ENCODE measurements at places on chromosomes 16 and 17. TPM values are rescaled to one million over a fixed set of nuclear protein-coding genes. Genes with fewer than 3 reads are reported as not detected.
A peak's percentile ranks its signal among the peaks of the same experiment; 100 is the strongest.

- no peak for DNase-seq
Observed at GRCh38 chr16:55138298-55138697, 185.7 kb upstream of the IRX6 start.

GRCh38 chr17:78665952-78666920, 89.0 kb upstream of the DNAH17 start:
- no peak for DNase-seq

DNA sequence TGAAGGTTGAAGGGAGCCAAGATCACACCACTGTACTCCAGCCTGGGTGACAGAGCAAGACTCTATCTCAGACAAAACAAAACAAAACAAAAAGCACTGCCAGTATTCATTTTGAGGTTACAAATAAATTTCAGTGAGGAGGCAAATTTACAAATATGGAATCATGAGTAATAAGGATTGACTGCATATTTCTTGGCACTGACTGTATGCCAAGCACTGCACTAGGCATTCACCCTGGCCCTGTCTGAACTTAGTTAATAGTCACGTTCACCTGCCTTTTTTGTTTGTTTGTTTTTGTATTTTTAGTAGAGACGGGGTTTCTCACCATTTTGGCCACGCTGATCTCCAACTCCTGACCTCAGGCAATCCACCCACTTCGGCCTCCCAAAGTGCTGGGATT, 5.1 kb downstream of the LDAF1 start:
- no peak for DNase-seq

DNA sequence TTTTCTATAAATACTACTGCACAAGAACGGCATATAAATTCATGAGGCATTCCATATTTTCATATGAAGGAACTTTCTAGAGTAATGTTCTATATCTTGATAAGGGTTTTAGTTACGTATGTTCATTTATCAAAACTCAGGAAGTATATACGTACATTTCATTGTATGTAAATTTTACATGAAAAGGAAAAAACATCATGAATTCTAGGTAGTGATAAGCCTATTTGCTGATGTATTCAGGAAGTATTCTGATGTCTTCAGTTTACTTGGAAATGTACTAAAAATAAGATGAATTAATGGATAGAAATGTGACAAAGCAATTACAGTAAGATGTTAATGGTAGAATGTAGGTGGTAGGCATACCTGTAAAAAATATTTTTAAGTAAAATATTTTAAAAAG, 4.7 kb downstream of the DGKE start:
- DNase-seq: no peak

The GNAO1 gene
- 0.17 TPM for total RNA-seq

- DNase-seq: no peak
Observed at GRCh38 chr17:75250009-75250471, 11.4 kb downstream of the GGA3 start.

GRCh38 chr16:67942200-67942509, 1.8 kb downstream of the LCAT start:
- peak; percentile 50 for DNase-seq

Measured in NCI-H460 (cell line).